ENCODE measurements at places on chromosomes 4 and X. TPM values are rescaled to one million over a fixed set of nuclear protein-coding genes. Genes with fewer than 3 reads are reported as not detected.

DNA sequence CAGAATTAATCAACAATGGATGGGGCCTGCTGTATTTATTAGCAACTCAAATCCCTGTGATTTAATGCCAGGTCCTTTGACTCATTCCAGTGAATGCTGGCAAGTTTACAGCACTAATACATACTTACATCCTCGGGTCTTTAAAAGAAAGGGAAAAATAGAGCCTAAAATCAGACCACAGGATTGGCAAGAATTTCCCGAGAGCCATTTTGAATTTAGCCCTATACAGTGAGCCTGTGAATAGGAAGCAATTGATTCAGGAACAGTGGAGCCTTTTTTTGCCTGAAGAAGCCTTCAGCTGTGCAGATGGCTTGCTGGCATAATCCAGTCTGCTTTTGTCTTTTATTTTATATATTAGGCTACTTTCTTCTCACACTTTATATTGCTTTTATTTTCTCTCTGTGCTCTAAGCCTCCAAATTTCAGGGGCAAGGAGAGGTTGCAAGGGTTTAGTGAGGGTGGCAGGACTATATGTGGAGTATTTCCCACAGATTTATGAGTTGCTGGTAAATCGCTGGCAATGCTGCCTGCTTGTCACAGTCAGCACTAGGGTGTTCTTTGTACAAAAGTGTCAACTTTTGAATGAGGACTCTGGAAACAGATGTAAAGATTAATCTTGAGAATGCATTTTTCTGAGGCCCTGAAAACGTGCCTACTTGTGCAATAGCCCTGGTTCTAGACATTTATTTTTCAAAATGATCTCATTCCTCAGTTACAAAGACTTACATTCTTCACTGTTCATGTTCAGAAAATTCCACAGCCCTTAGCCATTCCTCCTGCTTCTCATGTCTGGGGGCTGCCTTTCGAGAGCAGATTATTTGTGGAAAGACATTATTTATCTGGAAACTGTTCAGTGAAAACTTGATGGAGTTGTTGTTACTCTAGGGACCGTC lies 303.5 kb downstream of the SPRY1 start:
- DNase-seq = no peak

- DNase-seq = peak; percentile 65
Observed at GRCh38 chrX:2478546-2479419, 22.0 kb downstream of the DHRSX start.

DNA sequence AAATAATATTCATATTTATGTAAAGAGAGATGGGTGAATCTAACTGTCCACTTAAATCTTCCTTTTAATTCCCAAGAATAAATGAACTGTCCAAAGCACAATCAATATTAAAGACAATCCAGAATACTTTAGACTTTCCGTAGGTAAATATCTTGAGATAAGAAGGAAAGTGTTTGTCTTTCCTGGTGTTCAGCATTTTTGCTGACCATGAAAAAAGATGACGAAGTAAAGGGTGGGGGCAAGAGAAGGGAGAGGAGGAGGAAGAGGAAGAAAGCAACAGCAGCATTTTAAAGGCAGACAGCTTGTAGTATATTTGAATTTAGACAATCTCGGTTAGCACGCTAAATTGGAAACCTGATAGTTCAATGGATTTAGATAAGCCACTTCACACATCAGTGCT lies 498.2 kb downstream of the KCNIP4 start:
- no peak for DNase-seq

The POU3F4 gene
- total RNA-seq = not detected

DNA sequence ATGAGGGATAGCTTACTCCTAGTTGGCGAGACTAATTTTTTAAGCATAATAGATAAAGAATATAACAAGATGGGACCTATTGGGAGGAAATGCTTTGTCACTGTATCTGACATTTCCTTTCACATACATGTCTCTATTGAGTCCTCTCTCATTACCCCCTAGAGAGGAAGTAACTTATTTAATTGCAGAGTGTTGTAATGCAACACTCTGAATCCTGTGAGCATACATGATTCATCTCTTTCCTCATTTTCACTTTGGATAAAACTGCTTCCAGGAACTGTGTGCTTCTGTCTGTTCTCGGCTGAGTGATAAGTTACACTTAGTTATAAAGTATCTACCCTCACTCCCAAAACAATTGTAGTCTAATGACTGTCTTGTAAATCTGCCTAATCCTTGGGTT lies 266.1 kb upstream of the ANXA10 start:
- no peak for DNase-seq

DNA sequence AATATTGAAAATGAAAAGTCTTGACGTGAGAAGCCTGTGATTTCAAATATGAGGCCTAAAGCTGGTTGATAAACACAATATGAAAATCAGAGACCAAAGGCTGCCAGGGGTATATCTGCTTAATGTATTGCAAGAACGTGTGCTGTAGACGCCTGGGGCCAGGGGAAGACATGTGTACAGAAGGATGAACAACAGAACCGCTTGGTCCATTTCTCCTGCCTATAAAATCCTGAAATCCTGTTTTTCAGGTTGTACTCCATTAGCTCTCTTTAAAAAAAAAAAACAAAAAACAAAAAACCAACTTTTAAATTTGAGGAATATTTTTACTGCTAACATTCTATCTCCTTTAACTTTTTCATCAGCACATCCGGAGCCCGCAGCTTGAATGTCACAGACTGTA lies 109.2 kb downstream of the STOX2 start:
- no peak for DNase-seq

GRCh38 chrX:100681599-100681998 lies 37.6 kb downstream of the SRPX2 start:
- no peak for DNase-seq
